Ureter (tissue), 1 donor: ENCODE measurements at places on chromosomes 3 and 15. TPM values are rescaled to one million over a fixed set of nuclear protein-coding genes. Genes with fewer than 3 reads are reported as not detected.

- DNase-seq = peak; percentile 9
These were observed 276.4 kb downstream of the XXYLT1 start for GRCh38 chr3:194994551-194994981.

The ZDHHC19 gene
- total RNA-seq = not detected

The DNAJC13 gene
- 68.3 TPM for total RNA-seq

- DNase-seq = no peak
These were observed 48.0 kb downstream of the SSUH2 start for GRCh38 chr3:8596321-8597218.

GRCh38 chr3:152097770-152098169 lies 171.0 kb upstream of the MBNL1 start:
- no peak for DNase-seq

The DNAJA4 gene
- 78.0 TPM for total RNA-seq

DNA sequence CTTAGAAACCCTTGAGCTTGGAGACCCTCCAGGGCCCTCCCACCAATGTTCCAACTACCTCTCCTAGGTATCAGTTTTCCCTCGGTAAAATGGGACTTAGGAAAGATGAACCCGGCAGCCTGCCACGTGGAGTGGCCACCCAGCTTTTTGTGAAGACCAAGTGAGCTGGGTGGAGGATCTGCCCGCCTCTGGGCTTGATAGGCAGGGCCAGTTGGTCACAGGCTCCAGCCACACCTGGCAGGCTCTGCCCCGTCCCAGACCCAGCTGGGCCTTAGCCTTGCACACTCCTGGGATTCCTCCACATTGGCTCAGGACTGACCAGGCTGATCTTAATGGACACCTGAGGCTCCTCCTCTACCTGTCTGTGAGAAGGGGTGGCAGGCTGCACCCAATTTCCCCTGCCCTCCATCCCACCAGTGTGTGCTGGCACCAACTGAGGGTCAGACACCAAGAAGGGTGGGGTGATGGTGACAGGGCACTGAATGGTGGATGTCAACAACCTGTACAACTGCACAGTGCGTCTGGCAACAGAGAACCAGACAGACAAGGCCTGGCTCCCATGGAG lies 761 bp upstream of the GRIP2 start:
- DNase-seq = no peak

DNA sequence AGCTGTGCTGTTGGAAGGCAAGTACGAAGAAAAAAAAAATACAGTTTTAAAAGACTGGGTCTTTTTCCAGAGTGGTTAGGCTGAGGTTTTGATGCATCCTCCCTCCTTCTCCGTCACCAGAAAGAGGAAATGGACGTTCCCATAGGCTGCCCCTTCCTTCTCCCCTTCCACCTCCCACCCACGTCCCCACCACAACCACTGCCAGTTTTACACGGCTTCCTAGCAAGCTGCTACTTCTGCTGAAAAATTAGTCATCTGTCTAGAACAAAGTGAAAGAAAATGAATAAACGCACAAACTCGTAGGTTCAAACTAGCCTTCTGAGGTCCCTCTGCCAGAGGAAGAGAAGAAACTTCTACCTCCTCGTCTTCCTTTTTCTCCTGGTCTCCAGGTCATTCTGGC lies 71.6 kb upstream of the RPL35A start:
- DNase-seq = no peak

The MYLK gene
- 942 TPM for total RNA-seq

The WDR72 gene
- 1.1 TPM for total RNA-seq

The MORC1 gene
- total RNA-seq = not detected

The ACTC1 gene
- total RNA-seq = 29.7 TPM

The DGKG gene
- 16.2 TPM for total RNA-seq

The CALML4 gene
- 6.3 TPM for total RNA-seq

GRCh38 chr15:70714565-70714964 lies 48.8 kb downstream of the UACA start:
- no peak for DNase-seq

The CP gene
- 12.5 TPM for total RNA-seq

The SUSD5 gene
- total RNA-seq = 2.1 TPM

DNA sequence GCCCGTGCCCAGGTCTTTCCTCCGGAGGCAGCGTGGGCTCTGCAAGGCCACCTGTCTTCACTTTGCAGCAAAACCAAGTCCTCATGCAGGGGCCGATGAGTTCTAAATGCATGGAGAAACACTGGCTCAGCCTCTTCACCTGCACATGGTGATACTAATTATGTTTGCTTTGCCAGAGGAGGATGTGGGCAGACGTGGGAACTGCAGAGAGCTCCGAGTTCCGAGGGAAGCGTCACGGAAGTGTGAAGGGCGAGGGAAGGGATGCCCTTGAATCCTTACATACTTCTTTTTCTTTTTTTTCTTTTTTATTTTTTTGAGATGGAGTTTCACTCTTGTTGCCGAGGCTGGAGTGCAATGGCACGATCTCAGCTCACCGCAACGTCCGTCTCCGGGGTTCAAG lies 74.8 kb downstream of the GABRG3 start:
- no peak for DNase-seq

DNA sequence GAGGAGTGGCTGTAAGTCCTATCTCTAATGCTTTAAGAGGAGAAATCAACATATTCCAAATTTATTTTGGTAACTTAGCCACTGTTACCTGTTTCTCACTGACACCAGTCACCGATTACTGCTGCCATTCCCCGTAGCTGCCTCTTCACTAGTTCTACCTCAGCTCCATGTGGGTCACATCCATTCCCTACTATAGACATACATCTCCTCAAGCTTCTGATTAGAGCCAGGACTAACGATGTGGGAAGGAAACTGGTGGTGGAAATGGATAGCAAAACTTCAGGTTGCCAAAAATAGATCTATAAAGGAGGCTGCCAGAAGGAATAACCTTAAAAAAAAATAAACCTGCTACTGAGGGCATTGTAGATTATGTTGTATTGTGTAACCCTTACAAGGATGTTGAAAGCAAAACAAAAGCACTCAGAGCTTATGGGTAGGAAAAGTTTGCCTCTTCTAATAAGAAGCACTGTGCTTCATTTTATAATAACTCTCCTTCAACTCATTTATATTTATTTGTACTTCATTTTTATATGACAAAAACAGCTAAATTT lies 56.0 kb downstream of the KAT2B start:
- DNase-seq = no peak

The RNU5B-1 gene
- total RNA-seq = not detected

The ACSBG1 gene
- 1.6 TPM for total RNA-seq

The RASGRP1 gene
- total RNA-seq = 1.8 TPM

The ASB14 gene
- total RNA-seq = not detected

GRCh38 chr15:74995779-74996765 lies 709 bp downstream of the SCAMP5 start:
- no peak for DNase-seq

The TLR9 gene
- 0.26 TPM for total RNA-seq

DNA sequence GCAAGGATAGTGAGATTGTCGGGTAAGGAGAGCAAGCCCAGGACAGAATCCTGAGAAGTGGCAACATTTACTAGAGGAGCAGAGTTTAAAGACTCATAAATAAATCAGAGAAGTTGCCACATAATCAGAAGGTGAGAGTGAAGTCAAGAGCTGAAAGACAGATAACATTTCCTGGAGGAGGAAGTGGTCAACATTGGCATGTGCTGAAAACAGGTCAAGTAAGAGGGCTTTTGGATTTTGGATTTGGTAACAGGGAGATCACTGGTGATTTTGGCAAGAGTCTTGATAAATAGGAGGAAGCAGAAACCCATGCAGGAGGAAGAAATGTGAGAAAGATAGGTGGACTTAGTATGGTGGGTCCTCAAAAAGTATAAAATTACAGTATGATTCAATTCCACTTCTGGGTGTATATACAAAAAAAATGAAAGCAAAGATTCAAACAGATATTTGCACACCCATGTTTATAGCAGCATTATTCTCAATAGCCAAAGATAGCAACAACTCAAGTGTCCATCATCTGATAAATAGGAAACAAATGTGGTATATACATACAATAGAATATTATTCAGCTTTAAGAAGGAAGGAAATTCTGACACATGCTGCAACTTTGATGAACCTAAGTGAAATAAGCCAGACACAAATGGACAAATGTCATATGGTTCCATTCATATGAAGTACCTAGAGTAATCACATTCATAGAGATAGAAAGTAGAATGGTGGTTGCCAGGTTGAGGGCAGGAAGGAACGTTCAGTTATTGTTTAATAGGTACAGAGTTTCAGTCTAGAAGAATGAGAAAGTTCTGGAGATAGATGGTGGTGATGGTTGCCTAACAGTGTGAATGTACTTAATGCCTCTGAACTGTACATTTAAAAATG lies 27.3 kb upstream of the MBNL1 start:
- no peak for DNase-seq

- DNase-seq = no peak
These were observed 5.6 kb upstream of the RBMS3 start for GRCh38 chr3:29275309-29275708.

- no peak for DNase-seq
These were observed 78.9 kb upstream of the CFAP20DC start for GRCh38 chr3:59128685-59129084.

GRCh38 chr15:90496791-90497190 lies 32.9 kb upstream of the CRTC3 start:
- DNase-seq = no peak

The GOLGA8Q gene
- total RNA-seq = 2.3 TPM

- DNase-seq = no peak
These were observed 223.0 kb upstream of the LRRFIP2 start for GRCh38 chr3:37397396-37397795.

The ZXDC gene
- total RNA-seq = 56.5 TPM

- no peak for DNase-seq
These were observed 54.9 kb upstream of the TMEM108 start for GRCh38 chr3:132983143-132983770.
